Foreskin melanocyte (primary cell): ENCODE measurements at places on chromosomes 12 and 14.
A peak's percentile ranks its signal among the peaks of the same experiment; 100 is the strongest.

DNA sequence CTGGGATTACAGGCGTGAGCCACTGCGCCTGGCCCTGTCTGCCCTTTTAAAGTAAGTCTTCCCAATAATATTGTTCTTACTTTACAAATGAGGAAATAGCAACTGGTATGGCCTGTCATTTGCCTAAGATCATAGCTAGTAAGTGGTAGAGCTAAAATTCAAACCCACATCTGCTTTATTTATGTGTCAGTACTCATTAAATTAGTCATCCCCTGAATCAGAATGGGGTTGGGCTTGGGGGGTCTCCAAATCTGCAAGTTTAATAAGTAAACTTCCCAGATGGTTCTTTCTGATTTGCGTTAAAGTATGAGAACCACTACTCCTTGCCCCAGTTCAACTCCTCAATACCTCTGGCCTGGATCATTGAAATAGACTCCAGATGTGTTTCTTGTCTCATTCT lies 96.2 kb downstream of the FAR2 start:
- no peak for DNase-seq

DNA sequence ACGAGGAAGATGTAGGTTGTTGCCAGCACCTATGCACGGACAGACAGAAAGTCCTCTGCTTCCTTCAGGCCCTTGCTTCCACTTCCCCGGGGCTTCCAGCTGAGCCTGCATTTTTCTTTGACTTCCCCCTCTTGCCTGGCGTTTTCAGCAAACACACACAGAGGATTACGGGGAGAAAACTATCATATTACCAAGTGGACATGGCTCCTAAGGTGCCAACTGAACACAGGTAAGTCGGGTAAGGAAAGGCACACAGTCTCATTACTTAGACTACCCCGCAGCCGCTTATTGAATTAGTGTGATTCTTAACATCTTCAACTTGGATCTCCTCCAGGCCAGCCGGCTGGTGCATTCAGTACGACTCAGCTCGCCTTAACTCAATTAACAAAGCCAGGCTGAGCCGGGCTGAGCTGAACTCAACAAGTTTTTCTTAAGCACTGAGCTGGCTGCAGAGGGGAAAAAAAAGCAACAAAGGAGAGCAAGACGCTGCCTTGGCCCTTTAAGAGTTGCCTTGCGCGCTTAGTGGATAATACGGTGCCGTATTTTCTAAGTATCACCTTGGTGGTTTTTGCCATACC lies 19.2 kb upstream of the MAP1LC3B2 start:
- DNase-seq, result peak; percentile 53

- DNase-seq, result no peak
These were observed 80.2 kb downstream of the TMTC1 start for GRCh38 chr12:29703528-29703927.

DNA sequence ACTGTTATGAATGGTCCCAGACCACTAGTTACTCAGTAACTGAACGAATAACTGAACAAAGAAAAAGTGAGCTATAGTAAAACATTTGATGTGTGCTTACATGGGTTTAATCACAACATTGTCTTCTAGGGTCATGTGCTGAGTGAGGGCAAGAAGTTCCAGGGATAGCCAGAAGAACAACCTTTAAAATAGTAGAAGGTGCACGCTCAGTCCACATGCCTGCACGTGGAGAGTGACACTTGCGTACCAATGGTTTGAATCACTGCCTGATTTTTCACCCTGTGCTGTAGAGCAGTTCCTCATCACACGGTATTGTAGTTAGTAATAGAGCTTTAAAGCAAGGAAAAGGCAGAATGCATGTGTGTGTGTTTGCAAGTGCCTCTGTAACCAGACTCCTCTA lies 224.2 kb downstream of the EGLN3 start:
- DNase-seq, result no peak

DNA sequence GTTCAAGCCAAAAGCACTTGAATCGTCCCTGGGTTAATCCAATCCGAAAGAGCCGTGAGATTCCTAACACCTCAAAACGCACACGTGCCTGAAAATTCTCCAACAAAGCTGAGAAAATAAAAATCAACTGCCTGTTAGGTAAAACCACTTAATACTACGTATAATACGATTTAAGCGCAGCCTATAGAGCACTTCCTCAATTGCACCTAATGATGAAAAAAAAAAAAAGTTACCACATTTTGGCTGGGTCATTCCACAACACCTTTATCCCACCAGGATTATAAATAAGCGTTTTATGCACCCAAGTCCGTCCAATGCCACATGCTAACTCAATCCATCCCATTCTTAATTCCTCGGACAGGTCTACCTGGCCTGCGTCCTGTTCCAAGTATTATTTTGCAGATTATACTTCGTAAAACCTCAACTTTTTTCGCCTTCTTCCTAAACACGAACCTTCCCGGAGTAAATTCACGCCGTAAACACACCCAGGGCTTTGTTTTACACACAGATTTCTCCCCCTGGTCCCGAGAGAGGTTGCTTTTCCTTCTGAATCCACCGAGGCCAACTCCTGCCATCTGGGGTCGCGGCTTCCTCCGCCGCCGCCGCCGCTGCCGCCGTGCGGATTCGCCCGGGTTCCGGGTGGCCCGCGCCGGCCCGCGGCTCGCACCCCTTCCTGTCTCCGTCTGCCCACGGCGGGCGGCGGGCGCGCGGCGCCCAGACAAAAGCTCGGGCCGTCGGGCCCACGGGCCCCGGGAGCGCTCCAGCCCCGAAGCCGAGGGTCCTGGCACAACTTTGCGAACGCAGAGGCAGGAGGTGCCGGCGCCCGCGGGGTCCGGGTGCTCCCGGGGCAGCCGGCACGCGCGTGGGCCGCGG lies 66.2 kb downstream of the RNF34 start:
- no peak for DNase-seq

DNA sequence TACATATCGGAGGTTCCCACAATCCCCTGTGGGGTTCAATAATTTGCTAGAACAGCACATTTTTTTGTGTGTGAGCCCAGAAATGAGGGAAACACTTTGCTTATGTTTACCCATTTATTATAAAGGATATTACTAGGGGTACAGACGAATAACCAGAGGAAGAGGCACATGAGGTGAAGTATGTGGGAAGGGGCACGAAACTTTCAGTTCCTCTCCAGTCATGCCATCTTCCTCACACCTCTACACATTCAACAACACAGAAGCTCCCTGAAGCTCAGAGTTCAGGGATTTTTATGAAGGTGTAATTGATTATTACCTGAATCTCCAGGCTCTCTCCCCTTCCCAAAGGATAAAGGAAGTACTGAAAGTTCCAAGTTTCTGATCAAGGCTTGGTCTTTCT lies 30.2 kb upstream of the DYRK2 start:
- no peak for DNase-seq

DNA sequence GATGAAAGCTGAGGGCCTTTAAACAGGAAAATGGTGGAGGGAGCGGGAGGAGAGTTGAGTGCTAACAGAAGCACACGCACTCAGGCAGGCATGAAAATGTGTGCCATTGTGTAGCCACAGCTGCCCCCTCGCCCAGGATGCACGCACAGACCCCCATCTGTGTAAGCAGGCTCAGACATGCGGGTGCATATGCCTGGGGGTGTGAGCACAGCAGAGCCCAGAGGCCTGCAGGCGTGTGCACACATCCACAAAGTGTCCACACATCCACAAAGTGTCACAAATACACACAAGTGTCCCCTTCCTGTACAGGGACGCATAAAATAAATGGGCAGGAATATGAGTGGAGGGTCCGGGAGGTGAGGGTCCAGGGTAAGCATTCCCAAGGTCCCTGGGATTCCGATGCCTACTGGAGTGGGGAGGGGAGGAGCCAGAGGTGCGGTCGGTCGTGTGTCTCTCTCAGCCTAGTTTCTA lies 805 bp upstream of the KRT7 start:
- no peak for DNase-seq

- no peak for DNase-seq
These were observed 6.7 kb upstream of the STON2 start for GRCh38 chr14:81406863-81407262.

GRCh38 chr12:14854586-14855183 lies 11.4 kb upstream of the ART4 start:
- DNase-seq, result no peak
